ENCODE measurements at places on chromosomes 5 and 9. TPM values are rescaled to one million over a fixed set of nuclear protein-coding genes. Genes with fewer than 3 reads are reported as not detected.

DNA sequence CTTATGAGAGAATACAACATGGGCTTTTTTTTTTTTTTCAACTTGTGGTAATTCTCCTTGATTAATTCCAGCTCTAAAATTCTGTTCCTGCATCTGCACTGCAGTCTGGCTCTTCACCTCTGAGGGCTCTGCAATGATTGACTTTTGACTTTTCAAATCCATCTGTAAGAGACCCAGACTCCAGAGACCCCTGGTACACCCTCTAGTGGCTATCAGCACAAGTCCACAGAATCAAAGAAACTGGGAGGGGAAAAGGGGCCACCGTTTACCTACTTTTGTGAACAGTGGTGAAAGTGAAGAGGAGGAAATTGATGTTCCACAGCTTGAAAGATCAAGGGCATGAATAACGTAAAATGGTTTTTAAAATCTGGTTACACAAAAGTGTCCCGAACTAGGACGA is 151.6 kb downstream of the SLIT3 start:
- DNase-seq: no peak

GRCh38 chr9:87406543-87407166 is 91.0 kb upstream of the DAPK1 start:
- DNase-seq: no peak

DNA sequence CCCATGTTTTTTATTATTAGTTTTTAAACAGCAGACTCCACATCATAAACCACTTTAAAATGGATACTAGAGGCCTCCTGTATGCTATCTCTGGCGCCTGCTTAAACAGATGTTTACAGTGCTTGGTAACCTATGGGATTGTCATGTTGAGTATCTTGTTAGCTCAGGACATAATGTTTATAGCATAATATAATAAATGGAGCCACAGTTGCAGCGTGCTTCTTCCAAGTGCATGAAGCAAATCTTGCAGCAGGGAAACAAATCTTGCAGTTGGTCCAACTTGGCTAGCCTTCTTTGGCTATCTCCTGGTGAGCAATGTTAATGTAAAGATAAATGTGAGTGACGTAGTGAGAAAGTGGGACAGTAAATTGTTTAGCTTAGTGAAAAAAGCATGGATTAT is 2.8 kb downstream of the GHR start:
- no peak for DNase-seq

- peak; percentile 48 for DNase-seq
Observed at GRCh38 chr5:174825587-174825986, 101.2 kb downstream of the MSX2 start.

GRCh38 chr9:87673446-87674120 is 52.3 kb upstream of the CTSL start:
- DNase-seq: no peak

GRCh38 chr9:68852941-68853340 is 147.9 kb downstream of the PIP5K1B start:
- DNase-seq: no peak

GRCh38 chr5:111453747-111454146 is 58.6 kb downstream of the STARD4 start:
- DNase-seq: no peak

The RNF38 gene
- polyA plus RNA-seq: 20.1 TPM

The PCDHGA9 gene
- polyA plus RNA-seq: 0.04 TPM

The PCDHGB7 gene
- polyA plus RNA-seq: 8.4 TPM
